Peyer's patch (tissue), 4 donors: ENCODE measurements at places on chromosomes 4 and X. TPM values are rescaled to one million over a fixed set of nuclear protein-coding genes. Genes with fewer than 3 reads are reported as not detected.

The EDA2R gene
- 0.80 TPM for total RNA-seq

The SLC9B2 gene
- 1.1 TPM for total RNA-seq

The DUX4 gene
- not detected for total RNA-seq

The UGT2B10 gene
- not detected for total RNA-seq

The RBMXL3 gene
- total RNA-seq, result not detected

The STOX2 gene
- 3.5 TPM for total RNA-seq

The MID1 gene
- 29.9 TPM for total RNA-seq

The ARHGEF9 gene
- 24.7 TPM for total RNA-seq

The MAGED2 gene
- 52.6 TPM for total RNA-seq

The NXF2B gene
- total RNA-seq, result not detected

The ATP8A1 gene
- total RNA-seq, result 71.0 TPM

The FAM241A gene
- 2.5 TPM for total RNA-seq

The PLRG1 gene
- total RNA-seq, result 23.4 TPM

The C1GALT1C1 gene
- 31.7 TPM for total RNA-seq

The TRIML2 gene
- total RNA-seq, result not detected

The IL21 gene
- total RNA-seq, result not detected

The FRAS1 gene
- total RNA-seq, result 4.1 TPM

The MGARP gene
- not detected for total RNA-seq

The GPR173 gene
- total RNA-seq, result 0.67 TPM

The XPNPEP2 gene
- 5.8 TPM for total RNA-seq

The AR gene
- 1.2 TPM for total RNA-seq

The GPC4 gene
- total RNA-seq, result 8.6 TPM

The SPIN2A gene
- 0.53 TPM for total RNA-seq

The EDNRA gene
- total RNA-seq, result 0.88 TPM

The ODAM gene
- total RNA-seq, result not detected

The CTPS2 gene
- total RNA-seq, result 21.6 TPM

The MUC7 gene
- not detected for total RNA-seq

The BEX4 gene
- 4.4 TPM for total RNA-seq

The FATE1 gene
- not detected for total RNA-seq

The WNK3 gene
- 0.40 TPM for total RNA-seq

The GABRG1 gene
- total RNA-seq, result not detected

The SSX4B gene
- total RNA-seq, result not detected

The SLC49A3 gene
- 10.7 TPM for total RNA-seq
